ENCODE measurements at places on chromosomes 1 and 21. TPM values are rescaled to one million over a fixed set of nuclear protein-coding genes. Genes with fewer than 3 reads are reported as not detected.

Gene SH2D5
- total RNA-seq, result 0.26 TPM

Gene SLAMF6
- not detected for total RNA-seq

Gene GPR3
- total RNA-seq, result 0.51 TPM

Gene NR5A2
- total RNA-seq, result 4.9 TPM

Gene C1orf141
- total RNA-seq, result not detected

Gene FOXO6
- total RNA-seq, result not detected

Gene LAPTM5
- total RNA-seq, result 28.6 TPM

Gene VCAM1
- 2.9 TPM for total RNA-seq

Gene SMYD3
- total RNA-seq, result 17.8 TPM

Gene SLC44A3
- total RNA-seq, result 4.7 TPM

Gene RNU1-4
- under 0.01 TPM for total RNA-seq

Gene CFHR2
- total RNA-seq, result not detected

Gene ALG14
- total RNA-seq, result 1.5 TPM

Gene NUDT4B
- total RNA-seq, result 11.9 TPM

Gene FAM151A
- not detected for total RNA-seq

Gene TMEM50B
- 15.0 TPM for total RNA-seq

Gene C8A
- total RNA-seq, result not detected

Gene THEM5
- total RNA-seq, result not detected

Gene SNRNP40
- total RNA-seq, result 117 TPM

Gene LMOD1
- under 0.01 TPM for total RNA-seq

Gene SELP
- 0.13 TPM for total RNA-seq

All from dermis microvascular lymphatic vessel endothelial cell (primary cell).